ENCODE measurements at places on chromosomes 5 and 9. TPM values are rescaled to one million over a fixed set of nuclear protein-coding genes. Genes with fewer than 3 reads are reported as not detected.

The IL9 gene
- not detected for total RNA-seq

The IL3 gene
- total RNA-seq: not detected

The CKMT2 gene
- 0.82 TPM for total RNA-seq

The ZDHHC11B gene
- total RNA-seq: 4.5 TPM

The RECK gene
- 7.3 TPM for total RNA-seq

The HK3 gene
- total RNA-seq: 0.41 TPM

The INSL4 gene
- not detected for total RNA-seq

The BHMT gene
- total RNA-seq: 2.4 TPM

The PDE6A gene
- not detected for total RNA-seq

The TNFSF15 gene
- under 0.01 TPM for total RNA-seq

The IFNA13 gene
- not detected for total RNA-seq

The TSSK1B gene
- under 0.01 TPM for total RNA-seq

The PCDHA12 gene
- 11.0 TPM for total RNA-seq

The IRX2 gene
- under 0.01 TPM for total RNA-seq

The HSPB3 gene
- 6.9 TPM for total RNA-seq

The PCDHGB7 gene
- 10.6 TPM for total RNA-seq

The LVRN gene
- total RNA-seq: 1.6 TPM

The IFNK gene
- total RNA-seq: not detected

The SPATA6L gene
- 9.4 TPM for total RNA-seq

The ISL1 gene
- 2.4 TPM for total RNA-seq

The SPAG8 gene
- total RNA-seq: 2.9 TPM

The SPINK1 gene
- not detected for total RNA-seq

The NIPSNAP3A gene
- 107 TPM for total RNA-seq

The MCTP1 gene
- total RNA-seq: 48.5 TPM

The PCDHA2 gene
- total RNA-seq: 10.6 TPM

The PCDHGA11 gene
- total RNA-seq: 10.6 TPM

The ZFYVE16 gene
- 36.3 TPM for total RNA-seq

The PLPP6 gene
- total RNA-seq: 16.3 TPM

The SPATA31E1 gene
- not detected for total RNA-seq

The PCDHGA1 gene
- total RNA-seq: 3.3 TPM

The CTNND2 gene
- 74.2 TPM for total RNA-seq

The AGGF1 gene
- 32.6 TPM for total RNA-seq

The JAKMIP2 gene
- 56.3 TPM for total RNA-seq

The PAXX gene
- 13.5 TPM for total RNA-seq

The WNT8A gene
- total RNA-seq: 0.82 TPM

The TMC1 gene
- total RNA-seq: 0.82 TPM

The TICAM2 gene
- total RNA-seq: 1.2 TPM

The DAPK1 gene
- 66.0 TPM for total RNA-seq

The ST6GALNAC6 gene
- 28.5 TPM for total RNA-seq

The ZNF608 gene
- 106 TPM for total RNA-seq

The BRD3OS gene
- total RNA-seq: 23.6 TPM

The PARP8 gene
- total RNA-seq: 48.5 TPM

The F12 gene
- 2.4 TPM for total RNA-seq

The MARCHF11 gene
- total RNA-seq: 3.7 TPM

The C9 gene
- under 0.01 TPM for total RNA-seq

The C5orf52 gene
- not detected for total RNA-seq

The ORM2 gene
- total RNA-seq: not detected

The PCDHB6 gene
- 3.3 TPM for total RNA-seq

The ENTPD8 gene
- not detected for total RNA-seq

The ANKRD18A gene
- total RNA-seq: 1.6 TPM

The C5orf58 gene
- total RNA-seq: not detected

The TLN1 gene
- total RNA-seq: 16.3 TPM

The ABITRAM gene
- total RNA-seq: 6.5 TPM

The LCN12 gene
- not detected for total RNA-seq

The SUSD3 gene
- total RNA-seq: 0.41 TPM

The UBE2D2 gene
- total RNA-seq: 124 TPM
